ENCODE measurements at places on chromosomes 2 and 18.

DNA sequence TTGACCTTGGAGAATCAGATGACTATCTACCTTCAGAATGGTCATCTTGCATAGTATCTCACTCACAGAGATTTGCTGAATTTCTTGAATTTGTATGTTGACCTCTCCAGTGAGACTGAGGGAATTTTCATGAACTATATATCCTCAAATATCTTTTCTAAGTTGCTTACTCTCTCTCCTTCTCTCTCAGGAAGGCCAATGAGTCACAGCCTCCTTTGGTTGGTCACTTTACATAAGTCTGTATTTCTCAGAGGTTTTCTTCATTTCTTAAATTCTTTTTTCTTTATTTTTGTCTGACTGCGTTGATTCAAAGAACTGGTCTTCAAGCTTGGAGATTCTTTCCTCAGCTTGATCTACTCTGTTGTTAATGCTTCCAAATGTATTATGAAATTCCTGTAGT is 51.7 kb downstream of the VIT start:
- DNase-seq: no peak

- DNase-seq: no peak
Measured at GRCh38 chr18:58638441-58638840, 9.6 kb upstream of the ALPK2 start.

GRCh38 chr2:98875746-98876145 is 60.3 kb downstream of the CRACDL start:
- DNase-seq: no peak

- no peak for DNase-seq
Measured at GRCh38 chr2:9975328-9975727, 23.8 kb downstream of the GRHL1 start.

DNA sequence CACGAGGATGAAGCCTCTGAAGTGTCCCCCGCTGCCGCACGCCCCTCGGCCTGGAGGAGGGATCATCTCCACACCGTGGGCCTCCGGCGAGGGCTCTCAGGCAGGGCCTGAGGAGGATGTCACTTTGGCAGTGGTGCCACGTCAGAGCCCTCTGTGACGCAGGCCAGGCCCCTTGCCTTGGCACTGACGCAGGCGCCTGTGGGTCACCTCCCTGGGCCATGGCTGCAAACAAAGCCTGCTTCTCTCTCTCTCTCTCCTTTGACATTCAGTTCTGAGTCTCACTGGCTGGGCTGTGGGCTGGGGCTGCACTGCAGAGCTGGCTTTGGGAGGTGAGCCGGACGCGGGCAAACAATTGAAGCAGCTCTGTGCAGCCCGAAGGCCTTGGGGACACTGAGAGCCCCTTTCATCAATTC is 273.7 kb downstream of the TWIST2 start:
- DNase-seq: no peak

GRCh38 chr2:156841321-156841720 is 405.1 kb downstream of the GPD2 start:
- DNase-seq: no peak

DNA sequence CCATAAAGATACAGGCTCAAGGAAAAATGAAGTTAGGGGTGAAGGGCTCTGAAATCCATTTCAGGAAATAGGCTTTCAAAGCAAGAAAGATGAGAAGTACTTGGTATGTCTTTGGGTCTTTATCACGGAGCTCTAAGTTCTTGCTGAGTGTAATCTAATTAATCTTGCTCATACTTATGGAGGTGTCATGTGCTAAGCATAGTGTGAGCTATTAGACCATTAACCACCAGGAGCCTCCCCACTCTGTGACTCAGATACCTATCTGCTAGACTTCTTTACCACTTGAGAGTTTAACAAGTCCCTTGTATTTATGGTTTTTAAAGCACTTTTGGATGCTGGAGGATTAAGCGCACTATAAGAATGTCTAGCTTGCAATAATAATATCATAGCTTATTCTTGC is 678.7 kb downstream of the EPHA4 start:
- no peak for DNase-seq

- no peak for DNase-seq
Measured at GRCh38 chr2:237096911-237097310, 11.2 kb downstream of the COPS8 start.

DNA sequence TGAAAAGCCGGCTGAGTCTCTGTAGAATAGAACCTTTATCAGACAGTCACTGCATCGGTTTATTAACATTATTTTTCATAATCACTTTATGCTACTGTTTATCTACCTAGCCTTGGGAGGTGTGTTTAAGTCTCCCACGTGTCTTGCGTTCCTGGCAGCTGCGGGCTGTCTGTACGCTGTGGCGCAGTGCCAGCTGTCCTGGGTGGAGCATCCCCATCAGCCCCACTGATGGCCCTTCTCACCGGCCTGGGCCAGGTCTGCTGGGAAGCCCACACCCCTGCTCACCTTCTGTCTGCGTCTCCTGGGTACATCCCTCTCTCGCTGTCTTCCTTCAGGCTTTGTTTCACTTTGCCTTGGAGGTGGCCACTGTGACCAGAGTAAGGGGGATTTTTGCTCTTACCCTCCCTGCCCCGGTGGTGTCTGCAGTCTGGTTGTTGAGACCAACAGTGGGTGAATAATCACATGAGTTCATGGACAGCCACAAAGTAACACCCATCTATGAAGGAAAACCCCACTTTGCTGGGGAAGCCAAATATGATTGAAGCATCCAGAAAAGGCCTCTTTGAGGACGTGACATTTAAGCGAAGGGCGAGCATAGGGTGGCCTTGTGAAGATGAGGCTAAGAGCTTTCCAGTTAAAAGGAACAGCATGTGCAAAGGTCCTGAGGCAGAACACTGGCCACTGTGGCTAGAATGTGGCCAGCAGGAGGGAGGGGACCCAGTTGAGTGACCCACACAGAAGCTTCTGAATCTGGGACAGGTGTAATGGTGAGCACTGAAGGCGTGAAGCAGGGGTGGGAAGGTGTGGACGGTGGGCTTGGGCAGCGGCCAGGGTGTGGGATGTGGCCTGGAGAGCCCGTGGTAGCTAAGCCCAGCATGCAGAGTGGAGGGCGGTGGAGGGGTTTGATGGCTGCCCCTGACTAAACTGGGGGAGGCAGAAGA is 41.7 kb downstream of the RAMP1 start:
- no peak for DNase-seq

Data from islet precursor cell (in vitro differentiated cells).